ENCODE measurements at places on chromosomes 1 and 21. TPM values are rescaled to one million over a fixed set of nuclear protein-coding genes. Genes with fewer than 3 reads are reported as not detected.
A peak's percentile ranks its signal among the peaks of the same experiment; 100 is the strongest.

- no peak overlapping the region for H3K4me3 ChIP-seq
- no peak for DNase-seq
- no peaks in the 10 kb centered on the region for H3K4me1 ChIP-seq
- H3K36me3 ChIP-seq: no peaks in the 10 kb centered on the region
- no peaks in the 10 kb centered on the region for H3K27me3 ChIP-seq
- no peak overlapping the region for H3K27ac ChIP-seq
These were observed 83.0 kb upstream of the IVNS1ABP start for GRCh38 chr1:185400052-185400451.

DNA sequence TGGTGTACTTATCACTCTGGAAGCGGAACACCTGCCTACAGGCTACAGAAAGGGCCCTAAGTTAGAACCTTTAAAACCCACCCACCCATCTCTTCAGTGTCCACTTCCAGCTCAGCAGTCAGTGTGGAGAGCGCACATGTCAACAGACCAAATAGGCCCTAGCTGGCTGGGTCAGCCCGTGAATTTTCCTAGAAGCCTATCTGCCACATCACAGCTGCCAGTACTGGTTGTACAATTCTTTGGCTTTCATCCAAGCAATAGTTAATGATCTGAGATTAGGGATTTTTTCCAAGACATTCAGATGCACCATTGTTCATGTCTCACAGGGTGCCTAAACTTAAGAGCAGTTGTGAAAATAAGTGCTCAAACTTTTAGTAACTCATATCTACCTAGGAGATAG lies 197.1 kb downstream of the KCNK2 start:
- DNase-seq: peak; percentile 53
- H3K36me3 ChIP-seq: no peaks in the 10 kb centered on the region
- no peak overlapping the region for H3K27ac ChIP-seq

- H3K27ac ChIP-seq: no peak overlapping the region
- H3K4me3 ChIP-seq: no peak overlapping the region
- H3K4me1 ChIP-seq: no peaks in the 10 kb centered on the region
- H3K27me3 ChIP-seq: no peaks in the 10 kb centered on the region
These were observed 86.2 kb downstream of the EIF4G3 start for GRCh38 chr1:21090463-21090862.

GRCh38 chr1:148379697-148380096 lies 103.4 kb downstream of the PPIAL4G start:
- H3K36me3 ChIP-seq: no peaks in the 10 kb centered on the region
- H3K4me3 ChIP-seq: no peak overlapping the region
- no peak overlapping the region for H3K27ac ChIP-seq
- no peak for DNase-seq

Gene C1orf167
- not detected for total RNA-seq

Gene TMPRSS15
- not detected for total RNA-seq

Measured in right lobe of liver (tissue), 6 donors.